Natural killer cell (primary cell): ENCODE measurements at places on chromosomes 3 and 15. TPM values are rescaled to one million over a fixed set of nuclear protein-coding genes. Genes with fewer than 3 reads are reported as not detected.

GRCh38 chr3:132593241-132593946 lies 3.7 kb upstream of the ACKR4 start:
- no peak overlapping the region for H3K27ac ChIP-seq
- H3K4me3 ChIP-seq = no peak overlapping the region
- H3K27me3 ChIP-seq = no peaks in the 10 kb centered on the region
- H3K36me3 ChIP-seq = peaks cover 7% of the 10 kb centered on the region
- no peak for DNase-seq

GRCh38 chr15:67037694-67038093 lies 27.7 kb upstream of the SMAD3 start:
- H3K4me1 ChIP-seq = peaks cover 42% of the 10 kb centered on the region
- DNase-seq = no peak
- H3K36me3 ChIP-seq = no peaks in the 10 kb centered on the region
- H3K27ac ChIP-seq = no peak overlapping the region
- H3K27me3 ChIP-seq = peaks cover 8% of the 10 kb centered on the region
- H3K4me3 ChIP-seq = no peak overlapping the region

DNA sequence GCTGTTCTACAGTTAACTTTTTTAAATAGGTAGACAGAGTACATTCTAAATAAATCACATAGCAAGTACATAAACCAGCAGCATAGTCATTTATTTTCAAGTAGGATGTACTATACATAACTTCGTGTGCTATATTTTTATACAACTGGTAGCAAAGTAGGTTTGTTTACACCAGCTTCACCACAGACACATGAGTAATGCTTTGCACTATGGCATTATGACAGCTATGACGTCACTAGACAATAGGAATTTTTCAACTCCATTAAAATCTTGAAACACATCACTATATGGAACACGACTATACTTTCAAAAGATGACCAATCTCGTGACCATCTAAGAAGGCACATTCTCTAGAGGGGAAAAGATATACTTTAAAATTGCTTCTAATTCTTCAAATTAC lies 3.5 kb downstream of the TEX55 start:
- no peaks in the 10 kb centered on the region for H3K36me3 ChIP-seq
- H3K27ac ChIP-seq = no peak overlapping the region
- H3K4me1 ChIP-seq = no peaks in the 10 kb centered on the region
- no peak overlapping the region for H3K4me3 ChIP-seq
- DNase-seq = no peak

GRCh38 chr3:61669668-61670299 lies 108.4 kb downstream of the PTPRG start:
- H3K27ac ChIP-seq = no peak overlapping the region
- H3K4me1 ChIP-seq = no peaks in the 10 kb centered on the region
- no peaks in the 10 kb centered on the region for H3K36me3 ChIP-seq
- no peaks in the 10 kb centered on the region for H3K27me3 ChIP-seq
- DNase-seq = no peak

DNA sequence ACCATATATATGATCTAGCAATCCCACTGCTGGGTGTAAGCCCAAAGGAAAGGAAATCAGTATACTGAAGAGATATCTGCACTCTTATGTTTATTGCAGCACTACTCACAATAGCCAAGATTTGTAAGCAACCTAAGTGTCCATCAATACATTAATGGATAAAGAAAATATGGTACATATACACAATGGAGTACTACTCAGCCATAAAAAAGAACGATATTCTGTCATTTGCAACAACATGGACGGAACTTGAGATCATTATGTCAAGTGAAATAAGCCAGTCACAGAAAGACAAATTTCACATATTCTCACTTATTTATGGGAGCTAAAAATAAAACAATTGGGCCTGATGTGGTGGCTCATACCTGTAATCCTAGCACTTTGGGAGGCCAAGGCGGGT lies 21.9 kb upstream of the ARNT2 start:
- DNase-seq = no peak
- no peaks in the 10 kb centered on the region for H3K27me3 ChIP-seq
- H3K4me3 ChIP-seq = no peak overlapping the region
- no peaks in the 10 kb centered on the region for H3K4me1 ChIP-seq
- no peaks in the 10 kb centered on the region for H3K36me3 ChIP-seq

DNA sequence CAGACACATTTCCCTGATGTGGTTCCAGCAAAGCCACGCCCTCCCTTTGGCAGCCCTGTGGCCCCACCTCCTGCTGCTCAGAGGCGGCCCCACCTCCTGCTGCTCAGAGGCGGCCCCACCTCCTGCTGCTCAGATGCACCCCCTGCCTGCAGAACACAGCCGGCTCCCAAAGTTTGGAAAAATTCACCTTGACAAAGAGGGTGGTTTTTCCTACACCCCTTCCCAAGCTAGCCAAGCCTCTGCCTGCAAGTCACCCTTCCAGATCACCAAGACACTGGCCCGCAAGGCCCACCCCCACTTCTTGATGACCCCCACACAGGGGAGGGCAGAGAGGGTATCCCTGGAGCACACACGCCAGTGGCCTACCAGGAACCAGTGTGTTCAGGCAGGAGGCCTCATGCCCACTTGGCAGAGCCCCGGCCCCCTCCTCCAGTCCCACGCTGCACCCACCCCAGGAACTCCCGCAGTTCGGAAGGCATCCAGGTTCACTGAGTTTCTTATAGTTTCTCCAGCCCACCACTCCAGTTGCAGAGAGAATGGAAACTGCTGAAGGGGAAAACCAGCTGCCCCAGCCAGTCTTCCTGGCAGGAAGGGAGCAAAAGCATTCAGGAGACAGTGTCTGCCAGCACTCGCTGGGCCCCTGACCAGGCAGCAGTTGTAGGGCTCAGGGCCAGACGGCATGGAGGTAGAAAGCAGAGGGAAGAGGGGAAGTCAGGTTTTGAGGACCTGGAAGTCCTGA lies 2.3 kb upstream of the HAPLN3 start:
- no peak overlapping the region for H3K4me3 ChIP-seq
- H3K4me1 ChIP-seq = peaks cover 29% of the 10 kb centered on the region
- H3K27me3 ChIP-seq = peaks cover 7% of the 10 kb centered on the region
- H3K27ac ChIP-seq = no peak overlapping the region

DNA sequence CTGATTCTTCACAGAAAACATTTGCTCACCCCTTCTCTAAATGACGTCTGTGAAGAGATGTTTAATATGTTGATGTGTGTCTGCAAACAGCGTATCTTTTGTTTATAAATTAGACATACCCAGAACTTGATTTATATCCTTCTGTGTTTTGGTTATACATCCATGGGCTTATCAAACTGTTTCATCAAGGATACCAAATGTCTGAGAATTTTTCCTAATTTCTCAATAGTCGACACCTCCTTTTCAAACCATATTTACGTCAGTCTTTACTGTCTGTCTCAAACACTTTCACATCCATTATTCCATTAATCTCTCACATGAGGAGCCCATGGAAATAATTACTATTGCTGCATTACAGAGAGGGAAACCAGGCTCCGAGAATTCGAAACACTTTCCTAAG lies 85.4 kb downstream of the FGF12 start:
- H3K27me3 ChIP-seq = no peaks in the 10 kb centered on the region
- no peaks in the 10 kb centered on the region for H3K4me1 ChIP-seq
- DNase-seq = no peak

DNA sequence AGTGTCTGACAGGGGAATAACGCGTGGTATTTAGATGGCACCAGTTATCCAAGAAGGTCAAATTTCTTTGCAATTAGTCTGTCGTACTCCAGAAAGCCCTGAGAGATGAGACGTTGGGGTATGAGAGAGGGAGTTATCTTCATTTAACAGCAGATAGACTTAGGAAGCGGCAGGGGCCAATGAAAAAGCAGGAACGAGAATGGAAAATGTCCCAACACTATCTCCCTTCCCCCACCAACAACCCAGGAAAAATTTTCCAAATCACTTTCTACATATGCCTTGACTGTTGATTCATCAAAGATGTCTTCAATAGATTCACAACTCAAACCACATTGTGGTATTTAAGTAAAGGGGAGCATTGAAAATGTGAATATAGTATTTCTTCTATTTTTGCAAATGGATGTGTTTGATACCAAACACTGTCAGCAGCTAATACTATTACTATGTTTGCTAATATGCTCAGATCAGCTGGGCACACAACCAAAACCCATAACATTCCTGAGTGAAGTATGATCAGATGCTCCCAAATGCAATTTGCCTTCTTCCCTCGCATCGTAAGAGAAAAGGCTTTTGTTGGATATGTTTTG lies 13.3 kb upstream of the GREM1 start:
- H3K27ac ChIP-seq = no peak overlapping the region
- no peaks in the 10 kb centered on the region for H3K4me1 ChIP-seq
- no peak overlapping the region for H3K4me3 ChIP-seq

The CPA3 gene
- total RNA-seq = 59.7 TPM

The LRTM1 gene
- total RNA-seq = not detected

The LYZL4 gene
- not detected for total RNA-seq

The ISY1 gene
- 58.2 TPM for total RNA-seq

The EXOG gene
- total RNA-seq = 27.3 TPM

The RASGRP1 gene
- 122 TPM for total RNA-seq
